ENCODE measurements at places on chromosomes 5 and 9.

DNA sequence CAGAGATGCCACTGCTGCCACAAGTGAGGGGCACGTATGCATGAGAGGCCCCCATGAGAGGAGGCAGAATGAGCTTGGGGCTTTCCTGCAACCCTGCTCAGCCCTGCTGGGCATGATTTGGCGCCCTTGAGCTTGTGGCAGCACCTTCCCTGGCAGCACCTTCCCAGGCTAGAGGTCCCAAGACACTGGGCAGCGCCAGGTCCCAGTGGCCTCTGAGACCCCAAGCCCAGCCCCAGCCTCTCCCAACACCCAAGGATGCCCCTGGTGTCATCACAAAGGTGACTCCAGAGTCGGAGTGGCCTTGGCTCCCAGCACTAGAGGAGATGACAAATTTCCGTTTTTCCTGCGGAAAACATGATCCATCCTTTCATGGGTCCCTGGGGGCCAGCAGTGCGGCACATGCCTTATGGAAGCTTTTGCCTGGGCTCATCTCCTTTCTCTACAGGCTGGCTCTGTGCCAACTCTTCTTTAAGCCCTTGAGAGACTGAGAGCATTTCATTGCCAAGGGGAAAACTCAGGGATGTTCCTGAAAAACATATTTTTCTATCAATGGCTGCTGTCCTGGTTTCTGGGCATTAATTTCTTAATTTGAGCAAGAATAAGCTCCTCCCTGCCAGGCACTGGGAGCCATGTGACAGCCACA, 77.1 kb upstream of the ADAMTS2 start:
- DNase-seq = no peak

GRCh38 chr9:8062459-8062858, 262.9 kb upstream of the DMAC1 start:
- no peak for DNase-seq

GRCh38 chr9:69673311-69673640, 1.1 kb upstream of the APBA1 start:
- no peak for DNase-seq

GRCh38 chr9:128689293-128689774, 312 bp downstream of the SET start:
- DNase-seq = peak; percentile 64

- DNase-seq = peak; percentile 73
These were observed 78.9 kb downstream of the SEMA4D start for GRCh38 chr9:89418882-89419640.

DNA sequence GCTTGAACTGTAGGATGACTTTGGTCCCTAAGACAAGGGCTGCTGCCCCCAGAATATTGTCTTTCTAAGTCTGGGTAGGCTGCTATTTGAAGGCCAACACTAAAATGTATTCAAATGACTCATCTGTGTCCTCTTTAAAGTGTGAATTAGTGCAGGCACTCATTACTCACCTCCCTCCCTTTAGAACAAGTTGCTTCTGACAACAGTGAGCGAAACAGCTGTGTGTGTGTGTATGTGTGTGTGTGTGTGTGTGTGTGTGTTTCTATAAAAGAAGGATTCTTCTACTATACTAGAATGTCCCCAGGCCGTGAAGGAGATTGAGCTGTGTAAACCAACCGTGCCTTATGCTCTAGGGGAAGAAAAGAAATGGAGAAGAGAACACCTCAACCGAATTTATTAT, 1337.2 kb downstream of the PTPRD start:
- no peak for DNase-seq

- no peak for DNase-seq
These were observed 9.7 kb downstream of the TRAF2 start for GRCh38 chr9:136896027-136896426.

GRCh38 chr5:67732471-67732870, 483.1 kb upstream of the PIK3R1 start:
- DNase-seq = no peak

DNA sequence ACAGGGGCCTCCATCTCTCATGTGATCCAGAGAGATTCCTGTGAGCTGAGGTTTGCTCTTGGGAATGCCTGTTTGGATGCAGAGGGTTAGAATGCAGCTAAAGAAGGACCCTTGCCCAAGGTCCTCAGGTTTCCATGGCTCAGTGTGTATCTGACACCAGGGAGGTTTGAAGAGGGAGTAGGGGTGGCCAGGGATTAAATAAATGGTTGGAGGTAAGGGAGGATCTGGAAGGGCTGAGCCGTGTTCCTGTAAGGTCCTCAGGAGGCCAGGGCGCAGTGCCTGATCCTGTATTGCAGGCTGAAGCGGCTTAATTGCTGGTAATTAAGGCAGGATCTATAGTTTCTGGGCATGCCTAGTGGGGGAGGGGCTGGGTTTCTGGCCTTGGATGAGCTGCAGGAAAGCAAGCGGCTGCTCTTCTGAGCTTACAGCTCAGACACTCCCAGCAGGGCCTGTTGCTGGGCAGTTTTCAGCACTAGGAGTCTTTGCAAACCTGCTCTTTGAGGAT, 41.5 kb upstream of the MAP1B start:
- DNase-seq = no peak

GRCh38 chr5:94234987-94235386, 383.4 kb downstream of the KIAA0825 start:
- no peak for DNase-seq

DNA sequence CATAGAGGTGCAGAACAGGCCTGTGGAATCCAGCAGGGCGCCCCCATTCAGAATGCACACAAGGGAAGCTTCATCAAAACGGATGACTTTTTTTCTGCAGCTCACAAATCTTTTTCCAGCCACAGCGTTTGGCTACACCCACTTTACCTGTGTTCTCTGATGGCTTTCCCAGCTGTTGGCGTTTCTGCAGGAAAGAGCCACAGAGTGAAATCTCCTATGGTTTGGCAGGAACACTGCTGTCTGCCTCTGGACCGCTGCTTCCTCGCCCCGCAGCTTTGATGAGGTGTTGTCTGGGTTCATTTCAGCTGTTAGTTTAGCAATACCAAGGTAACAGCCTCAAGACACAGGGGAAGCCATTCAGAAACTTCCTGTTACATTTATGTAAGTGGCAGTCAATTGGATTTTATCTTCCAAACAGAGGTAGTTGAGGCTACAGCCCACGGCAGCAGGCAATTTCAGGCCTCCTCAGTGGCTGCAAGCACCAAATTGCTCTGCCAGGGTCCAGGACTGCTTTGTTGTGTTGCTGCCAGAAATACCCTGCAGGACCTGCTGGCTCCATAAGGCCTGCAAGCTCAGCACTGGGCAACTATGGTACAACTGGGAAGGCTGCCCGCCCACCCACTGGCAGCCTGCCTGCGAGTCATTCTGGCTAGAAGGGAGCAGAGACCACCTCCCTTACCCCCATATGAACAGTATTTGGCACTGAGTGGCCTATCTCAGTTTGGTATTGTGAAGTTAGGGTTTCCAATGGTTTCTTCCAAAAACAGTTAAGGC, 96.7 kb downstream of the MVB12B start:
- DNase-seq = no peak

- DNase-seq = no peak
These were observed 1166.2 kb downstream of the MAT2B start for GRCh38 chr5:164671640-164672039.

DNA sequence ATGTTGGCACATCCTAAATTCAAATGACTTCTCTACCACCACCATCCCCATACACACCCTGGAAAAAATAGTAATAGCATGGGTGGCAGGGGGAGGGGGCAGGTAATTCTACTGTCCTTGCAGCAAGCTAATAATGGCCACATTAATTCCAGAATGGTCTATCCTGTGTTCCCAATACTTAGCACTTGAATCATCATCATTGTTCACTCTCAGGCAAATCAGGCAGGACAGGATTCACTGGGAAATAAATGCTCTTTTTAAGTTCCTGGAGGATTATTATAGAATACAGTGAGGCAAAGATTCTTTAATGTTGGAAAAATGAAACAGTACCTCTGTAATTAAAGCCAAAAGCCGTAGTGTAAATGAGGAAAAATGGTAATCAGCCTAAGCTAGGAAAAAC, 254.5 kb downstream of the ARRDC3 start:
- DNase-seq = no peak

GRCh38 chr5:177185993-177186392, 52.4 kb downstream of the NSD1 start:
- no peak for DNase-seq

GRCh38 chr9:115008536-115009270, 78.3 kb upstream of the TNFSF8 start:
- no peak for DNase-seq

GRCh38 chr5:150525163-150525562, 17.2 kb downstream of the NDST1 start:
- DNase-seq = no peak

DNA sequence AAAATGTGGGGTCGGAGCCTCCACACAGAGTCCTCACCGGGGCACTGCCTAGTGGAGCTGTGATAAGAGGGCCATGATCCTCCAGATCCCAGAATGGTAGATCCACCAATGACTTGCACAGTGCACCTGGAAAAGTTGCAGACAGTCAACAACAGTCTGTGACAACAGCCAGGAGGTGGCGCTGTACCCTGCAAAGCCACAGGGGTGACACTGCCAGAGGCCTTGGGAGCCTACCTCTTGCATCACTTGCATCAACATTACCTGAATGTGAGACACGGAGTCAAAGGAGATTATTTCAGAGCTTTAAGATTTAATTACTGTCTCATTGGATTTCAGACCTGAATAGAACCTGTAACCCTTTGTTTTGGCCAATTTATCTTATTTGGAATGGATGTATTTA, 614.1 kb upstream of the CDH9 start:
- DNase-seq = no peak

- no peak for DNase-seq
These were observed 72.0 kb upstream of the PAPPA start for GRCh38 chr9:116081435-116082115.

- no peak for DNase-seq
These were observed 29.3 kb upstream of the CPEB4 start for GRCh38 chr5:173858670-173859407.

DNA sequence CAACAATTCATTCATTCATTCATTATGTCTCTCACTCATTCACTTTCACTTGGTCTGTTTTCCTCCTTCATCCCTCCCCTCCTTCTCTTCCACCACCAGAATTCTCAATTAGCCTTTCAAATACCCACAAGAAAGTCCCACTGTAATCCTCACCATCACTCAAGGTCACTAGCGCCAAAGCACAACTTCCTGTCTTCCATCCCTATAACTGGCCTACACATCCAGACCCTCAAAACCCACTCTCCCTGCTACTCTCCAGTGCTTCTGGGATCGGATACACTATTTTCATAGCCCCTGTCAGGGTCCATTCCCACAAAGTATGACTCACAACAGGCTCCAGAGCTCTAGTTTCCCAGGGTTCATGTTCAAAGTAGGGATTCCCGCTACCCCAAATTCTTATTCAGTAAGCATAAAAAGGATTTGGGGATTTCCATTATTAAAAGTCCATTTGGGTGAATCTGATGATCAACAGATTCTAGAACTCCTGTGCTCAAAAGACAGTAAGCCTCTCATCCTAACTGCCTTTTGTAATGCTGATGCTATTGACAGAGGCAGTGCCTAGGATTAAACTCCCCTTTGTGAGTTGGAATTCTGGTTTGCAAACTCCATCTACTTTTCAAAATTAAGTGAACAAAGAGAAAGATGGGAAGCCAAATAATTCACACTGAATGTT, 250.9 kb downstream of the SEMA5A start:
- DNase-seq = no peak

DNA sequence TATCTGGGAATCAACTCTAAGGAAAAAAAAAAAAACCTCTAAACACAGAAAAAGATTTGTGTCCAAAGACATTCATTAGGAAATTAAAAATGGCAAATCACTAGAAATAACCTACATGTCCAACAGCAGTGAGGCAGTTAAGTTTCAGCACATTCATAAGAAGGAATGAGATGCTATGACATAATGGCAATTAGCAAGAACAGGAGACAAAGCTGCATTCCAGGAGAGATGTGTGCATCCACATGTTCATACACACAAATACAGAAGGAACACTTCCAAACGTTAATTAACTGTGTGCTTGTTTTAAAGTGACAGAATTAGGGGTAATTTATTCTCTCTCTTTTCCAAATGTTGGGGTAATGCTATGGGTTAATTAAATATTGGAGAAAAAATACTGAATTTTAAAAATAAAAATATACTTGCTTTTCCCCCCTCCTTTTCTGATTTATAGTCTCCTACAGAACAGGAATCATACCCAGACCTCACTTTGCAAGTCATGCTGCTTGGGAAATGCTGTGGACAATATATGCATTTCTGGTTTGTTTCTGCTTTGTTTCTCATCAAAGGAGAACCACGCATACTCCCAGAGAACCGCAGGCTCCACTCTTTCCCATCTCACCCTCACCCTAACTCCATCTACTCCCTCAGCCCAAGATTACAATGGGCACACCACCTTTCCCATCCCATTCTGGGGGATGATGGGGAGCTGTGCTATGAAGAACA, 114.1 kb downstream of the CDK5RAP2 start:
- DNase-seq = no peak

GRCh38 chr5:58447226-58447625, 12.7 kb downstream of the PLK2 start:
- DNase-seq = no peak

DNA sequence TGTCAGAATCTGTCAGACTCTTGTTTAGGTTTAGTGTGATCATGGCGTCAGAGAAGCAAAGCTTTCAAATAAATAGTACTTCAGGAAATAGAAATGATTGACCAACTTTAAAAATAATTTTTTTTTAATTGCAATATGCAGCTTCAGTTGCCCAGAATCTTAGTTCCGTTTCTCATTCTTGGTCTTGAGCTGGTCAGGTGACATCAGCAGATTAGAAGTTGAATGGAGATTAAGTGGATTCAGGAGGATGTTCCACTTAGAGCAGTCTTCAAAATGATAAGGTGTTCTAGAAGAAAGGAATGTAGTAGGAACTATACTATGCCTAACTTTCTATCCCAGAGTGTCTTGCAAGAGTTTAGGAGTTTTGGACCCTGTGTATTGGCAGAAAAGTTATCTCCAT, 30.6 kb downstream of the OTULIN start:
- no peak for DNase-seq

DNA sequence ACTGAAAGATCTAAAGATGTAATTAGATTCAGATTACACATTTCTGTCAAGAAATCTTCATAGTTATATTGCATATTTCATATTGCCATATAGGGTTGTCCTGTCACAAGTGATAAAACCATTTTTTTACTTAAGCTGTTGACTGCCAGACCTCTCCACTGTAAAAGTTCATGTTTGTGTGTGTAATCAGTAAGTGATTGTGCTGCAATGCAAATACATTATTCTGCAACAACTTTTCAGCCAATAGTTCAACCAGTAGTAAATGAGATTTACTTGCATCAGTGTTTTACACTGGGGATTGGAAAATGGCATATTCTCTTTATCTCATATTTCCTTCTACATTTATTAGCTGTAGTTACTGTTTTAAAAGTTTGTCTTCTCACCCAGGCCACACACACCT, 603.9 kb upstream of the RORB start:
- DNase-seq = no peak

- no peak for DNase-seq
These were observed 338.0 kb downstream of the MAN2A1 start for GRCh38 chr5:110027527-110028322.
